ENCODE measurements at places on chromosomes 2 and 18.

DNA sequence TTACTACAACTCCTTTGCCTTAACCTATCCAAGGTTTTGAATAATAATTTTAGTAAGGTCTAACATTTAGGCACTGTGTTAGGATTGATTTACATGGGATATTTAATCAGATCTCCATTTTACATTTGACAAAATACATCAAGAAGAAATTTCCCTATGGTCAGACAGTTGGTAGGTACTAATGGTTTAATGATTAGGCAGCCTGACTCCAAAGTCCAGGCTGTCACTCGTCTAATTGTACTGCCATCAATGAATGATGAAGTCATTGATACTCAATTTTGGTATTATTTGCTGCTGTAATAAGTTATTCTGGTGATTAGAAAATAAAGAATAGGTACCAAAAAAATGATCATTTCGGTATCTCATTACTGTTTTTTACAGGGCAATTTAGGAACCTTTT lies 14.1 kb downstream of the BBS5 start:
- DNase-seq, result no peak

DNA sequence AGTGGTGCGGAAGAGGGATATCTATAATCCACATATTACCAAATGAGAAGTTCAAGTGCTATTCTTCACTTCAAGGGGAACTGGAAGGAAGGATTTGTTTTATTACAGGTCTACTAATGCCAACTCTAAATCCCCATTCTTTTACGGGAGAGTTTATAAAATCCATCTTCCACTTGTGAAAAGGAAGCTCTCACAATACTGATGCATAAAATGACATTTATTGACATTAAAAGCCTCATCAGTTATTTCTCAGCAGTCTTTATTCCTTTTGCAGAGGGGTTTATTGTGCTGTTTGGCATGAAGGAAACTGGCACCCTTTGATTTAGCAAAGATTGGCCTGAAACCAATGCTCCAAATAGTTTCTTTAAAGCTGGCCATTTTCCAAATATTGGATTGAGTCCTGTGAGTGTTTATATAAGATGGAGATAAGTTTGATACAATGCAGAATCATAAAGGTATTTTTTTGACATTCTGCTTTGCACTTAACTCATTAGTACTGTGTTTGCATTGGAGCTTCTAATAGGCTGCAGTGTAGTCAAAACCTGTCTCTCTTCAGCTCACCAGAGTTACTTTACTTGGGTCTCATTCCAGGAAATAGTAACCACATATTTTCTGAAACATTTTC lies 26.6 kb downstream of the LRP1B start:
- DNase-seq, result no peak

GRCh38 chr2:15975261-15975600 lies 34.9 kb downstream of the MYCN start:
- no peak for DNase-seq

DNA sequence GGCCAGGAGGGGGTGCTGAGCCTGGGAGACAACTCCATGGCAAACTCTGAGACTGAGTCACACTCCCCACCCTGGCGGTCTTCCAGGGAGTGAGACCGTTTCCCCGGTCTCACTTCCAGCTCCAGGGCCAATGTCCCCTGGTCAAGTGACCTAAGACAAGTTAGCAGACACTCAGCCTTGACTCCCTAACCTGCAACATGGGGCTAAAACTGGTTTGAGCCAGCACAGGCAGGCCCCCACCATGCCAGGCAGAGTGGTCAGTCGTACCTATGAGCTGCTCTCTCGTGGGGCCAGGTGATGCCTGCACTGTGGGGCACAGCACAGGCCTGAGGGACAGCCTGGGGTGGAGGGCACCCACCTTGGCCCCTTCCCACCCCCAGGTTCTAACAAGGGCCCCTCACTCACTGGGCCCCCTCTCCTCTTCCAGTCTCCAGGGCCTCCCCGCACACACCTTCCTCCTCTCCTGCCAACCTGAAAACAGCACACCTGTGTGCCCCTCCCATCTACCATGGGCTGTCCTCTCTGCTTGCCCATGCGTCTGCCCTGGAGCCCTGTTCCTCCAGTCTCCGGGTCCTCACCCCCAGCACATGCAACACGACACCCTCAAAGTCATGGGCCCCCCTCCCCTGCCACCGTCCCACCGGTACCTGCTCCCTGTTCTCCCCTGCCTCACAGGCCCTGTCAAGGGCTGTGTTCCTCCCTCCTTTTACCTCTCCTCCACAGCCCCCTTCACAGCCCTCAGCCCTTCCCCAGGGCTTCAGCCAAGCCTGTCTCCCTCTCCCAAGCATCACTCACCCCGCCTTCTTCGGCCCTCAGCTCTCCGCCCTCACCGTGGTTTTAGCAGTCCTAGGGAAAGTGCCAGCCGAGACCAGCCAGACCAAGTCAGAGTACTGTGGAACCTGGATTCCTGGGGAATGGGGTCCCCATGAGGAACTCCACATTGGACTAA lies 1.6 kb downstream of the GPR17 start:
- DNase-seq, result no peak

- DNase-seq, result no peak
These were observed 23.6 kb downstream of the KANSL1L start for GRCh38 chr2:210147614-210148013.

DNA sequence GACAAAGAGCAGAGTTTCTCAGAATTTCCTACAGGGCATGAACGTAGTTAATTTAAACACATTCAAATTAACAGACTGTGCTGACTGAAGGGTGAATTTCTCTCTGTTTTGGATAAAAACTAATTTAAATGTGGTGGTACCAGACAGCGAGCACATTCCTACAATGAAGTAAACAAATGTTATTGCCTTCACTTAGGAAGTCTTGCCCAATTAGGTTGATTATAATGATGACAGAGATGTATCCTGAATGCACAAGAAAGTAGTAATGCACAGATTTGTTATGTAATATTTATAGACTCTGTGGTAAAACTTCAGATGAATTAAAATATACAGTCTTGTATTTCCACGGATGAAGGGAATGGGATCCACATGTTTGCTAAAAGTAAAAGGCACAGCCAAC lies 507.2 kb downstream of the EPHA4 start:
- no peak for DNase-seq

GRCh38 chr2:64250751-64251423 lies 106.7 kb upstream of the PELI1 start:
- no peak for DNase-seq

DNA sequence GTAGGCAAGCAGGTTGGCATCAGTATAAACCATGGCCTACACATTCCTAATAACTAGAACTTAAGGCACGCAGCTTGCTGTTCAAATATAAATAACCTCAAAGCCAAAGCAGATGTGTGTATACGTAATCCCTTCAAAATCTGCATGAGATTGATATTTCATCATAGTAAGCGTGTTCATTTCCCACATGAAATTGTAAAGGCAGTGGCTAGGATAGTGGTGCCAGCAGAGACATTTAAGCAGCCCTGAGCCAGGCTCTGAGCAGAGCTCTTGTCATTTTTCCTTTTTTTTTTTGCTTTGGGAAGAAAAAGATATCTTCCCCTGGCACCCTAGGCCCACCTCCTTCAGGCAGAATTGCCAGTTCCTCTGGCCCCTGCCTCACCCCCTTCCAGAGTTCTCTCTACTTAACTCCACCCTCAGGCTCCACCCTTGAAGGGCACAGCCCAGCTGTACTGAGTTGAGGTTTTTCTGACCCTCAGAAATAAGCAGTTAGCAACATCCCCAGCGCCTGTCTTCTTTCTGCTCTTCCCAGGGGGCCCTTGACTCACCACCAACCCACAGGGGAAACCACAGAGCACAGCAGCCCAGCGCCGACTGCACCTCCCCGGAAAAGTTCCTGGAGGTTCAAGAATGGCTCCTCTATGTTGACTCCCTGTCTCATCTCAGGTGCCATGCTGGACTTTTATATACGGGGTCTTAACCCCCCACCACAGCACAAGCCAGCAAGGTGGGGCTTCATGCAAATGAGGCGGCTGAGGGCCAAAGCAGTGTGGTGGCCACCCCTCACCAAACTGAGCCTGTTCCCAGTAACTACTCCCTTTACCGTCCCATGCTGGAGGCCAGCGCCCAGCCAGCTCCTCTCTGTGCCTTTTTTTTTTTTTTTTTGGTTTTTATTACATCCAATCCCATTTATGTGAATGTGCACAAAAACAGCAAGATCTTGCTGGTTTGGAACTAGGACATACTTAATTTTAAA lies 84.7 kb downstream of the EHD3 start:
- peak; percentile 52 for DNase-seq

DNA sequence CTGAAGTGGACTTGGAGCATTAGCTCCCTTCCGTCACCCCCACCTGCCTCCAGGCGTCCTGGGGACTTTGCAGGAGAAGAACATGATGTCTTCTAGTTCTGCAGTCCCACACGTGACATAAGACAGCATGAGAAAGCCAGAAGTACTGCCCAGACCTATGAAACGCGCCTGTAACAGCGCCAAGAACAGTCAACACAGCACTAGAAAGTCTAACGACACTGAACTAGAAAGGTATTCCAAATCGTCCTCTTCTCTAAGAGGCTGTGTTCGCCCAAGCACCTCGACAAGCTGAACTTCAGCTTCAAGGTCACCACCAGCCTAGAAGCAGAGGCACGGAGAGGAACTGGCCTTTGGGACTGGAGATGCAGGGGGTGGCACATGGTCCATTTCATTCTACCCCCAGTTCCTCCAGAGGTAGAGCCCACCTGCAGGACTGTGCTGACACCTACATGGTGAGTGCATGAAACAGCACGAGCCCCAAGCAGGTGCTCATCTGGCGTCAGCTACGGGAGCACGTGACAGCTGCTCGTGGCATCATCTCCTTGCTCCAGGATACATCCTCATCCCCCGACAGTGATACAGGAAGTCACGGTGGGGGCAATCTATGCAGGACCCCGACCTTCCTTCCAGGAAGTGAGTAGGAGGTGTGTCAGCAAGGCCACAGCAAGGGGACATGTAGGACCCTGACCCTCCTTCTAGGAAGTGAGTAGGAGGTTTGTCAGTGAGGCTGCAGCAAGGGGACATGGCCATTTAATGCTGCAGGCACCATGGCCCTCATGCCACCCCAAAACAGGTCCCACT lies 3.7 kb downstream of the HDAC4 start:
- no peak for DNase-seq

DNA sequence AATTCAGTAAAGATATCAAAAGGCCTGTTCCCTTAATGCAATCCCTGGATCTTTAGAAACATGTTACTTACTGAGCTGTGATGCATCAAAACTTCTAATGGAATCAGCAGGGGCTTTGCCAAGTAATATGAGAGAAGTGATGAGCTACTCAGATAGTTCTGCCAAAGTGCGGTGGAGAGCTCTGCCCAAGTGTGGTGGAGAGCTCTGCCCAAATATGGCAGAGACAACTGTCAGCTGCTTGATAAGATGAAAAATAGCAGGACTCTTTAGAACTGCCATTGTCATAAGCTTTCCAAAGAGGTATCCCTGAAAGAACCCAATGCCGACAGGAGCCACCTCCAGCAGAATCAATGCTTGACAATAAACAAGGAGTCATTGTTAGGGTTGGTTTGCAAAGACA lies 167.9 kb upstream of the SLC39A10 start:
- DNase-seq, result peak; percentile 73

GRCh38 chr18:74234326-74235171 lies 57.2 kb downstream of the CYB5A start:
- DNase-seq, result no peak

DNA sequence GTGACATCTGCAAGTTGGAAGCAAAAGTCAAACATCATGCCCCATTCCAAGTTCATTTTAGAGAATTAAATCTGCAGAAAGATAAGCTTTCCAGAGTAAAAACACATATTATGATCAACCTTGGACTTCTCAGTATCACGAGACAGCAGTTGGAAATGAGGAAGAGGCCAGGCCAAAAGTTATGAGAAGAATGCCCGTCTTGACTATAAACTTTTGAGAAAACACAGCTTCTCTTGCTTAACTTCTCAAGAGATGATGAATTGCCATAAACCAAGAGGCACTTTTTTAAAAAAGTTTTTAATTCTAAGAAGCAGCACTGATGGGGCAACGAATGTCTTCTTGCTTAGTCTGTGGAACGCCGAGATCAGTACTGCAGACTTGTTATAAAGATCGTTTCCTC lies 52.6 kb upstream of the NFU1 start:
- no peak for DNase-seq

- no peak for DNase-seq
These were observed 123.8 kb downstream of the MYO1B start for GRCh38 chr2:191369034-191369433.

GRCh38 chr2:240074545-240074944 lies 21.2 kb upstream of the OR6B3 start:
- no peak for DNase-seq

- no peak for DNase-seq
These were observed 2.6 kb downstream of the CDH2 start for GRCh38 chr18:28174181-28174905.

DNA sequence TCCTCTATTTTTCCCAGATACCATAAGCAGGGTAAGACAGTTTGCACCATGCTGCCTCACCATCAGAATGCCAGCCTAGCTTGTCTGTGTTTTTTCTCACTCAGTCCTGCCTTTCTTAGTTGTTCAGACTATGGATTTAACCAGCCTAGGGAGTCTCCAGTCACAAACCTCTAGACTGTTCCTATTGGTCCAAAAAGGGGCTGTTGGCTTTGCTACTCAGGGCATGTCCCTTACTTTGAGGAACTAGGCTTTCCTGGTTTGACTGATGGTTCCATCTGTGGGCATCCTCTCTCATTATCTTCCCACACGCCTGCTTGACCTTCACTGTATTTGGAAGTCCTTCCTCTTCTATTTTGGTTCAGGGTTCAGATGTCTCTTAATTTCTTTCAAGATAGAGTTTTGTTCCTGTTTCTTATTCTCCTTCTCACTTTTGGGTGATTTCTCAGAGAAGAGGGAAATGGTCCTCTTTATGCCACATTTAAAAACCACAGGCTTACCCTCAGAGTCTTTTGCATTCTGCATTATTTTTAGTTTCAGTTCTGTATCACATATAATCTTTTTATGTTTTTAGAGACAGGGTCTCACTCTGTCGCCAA lies 31.3 kb upstream of the TMEM131 start:
- no peak for DNase-seq

DNA sequence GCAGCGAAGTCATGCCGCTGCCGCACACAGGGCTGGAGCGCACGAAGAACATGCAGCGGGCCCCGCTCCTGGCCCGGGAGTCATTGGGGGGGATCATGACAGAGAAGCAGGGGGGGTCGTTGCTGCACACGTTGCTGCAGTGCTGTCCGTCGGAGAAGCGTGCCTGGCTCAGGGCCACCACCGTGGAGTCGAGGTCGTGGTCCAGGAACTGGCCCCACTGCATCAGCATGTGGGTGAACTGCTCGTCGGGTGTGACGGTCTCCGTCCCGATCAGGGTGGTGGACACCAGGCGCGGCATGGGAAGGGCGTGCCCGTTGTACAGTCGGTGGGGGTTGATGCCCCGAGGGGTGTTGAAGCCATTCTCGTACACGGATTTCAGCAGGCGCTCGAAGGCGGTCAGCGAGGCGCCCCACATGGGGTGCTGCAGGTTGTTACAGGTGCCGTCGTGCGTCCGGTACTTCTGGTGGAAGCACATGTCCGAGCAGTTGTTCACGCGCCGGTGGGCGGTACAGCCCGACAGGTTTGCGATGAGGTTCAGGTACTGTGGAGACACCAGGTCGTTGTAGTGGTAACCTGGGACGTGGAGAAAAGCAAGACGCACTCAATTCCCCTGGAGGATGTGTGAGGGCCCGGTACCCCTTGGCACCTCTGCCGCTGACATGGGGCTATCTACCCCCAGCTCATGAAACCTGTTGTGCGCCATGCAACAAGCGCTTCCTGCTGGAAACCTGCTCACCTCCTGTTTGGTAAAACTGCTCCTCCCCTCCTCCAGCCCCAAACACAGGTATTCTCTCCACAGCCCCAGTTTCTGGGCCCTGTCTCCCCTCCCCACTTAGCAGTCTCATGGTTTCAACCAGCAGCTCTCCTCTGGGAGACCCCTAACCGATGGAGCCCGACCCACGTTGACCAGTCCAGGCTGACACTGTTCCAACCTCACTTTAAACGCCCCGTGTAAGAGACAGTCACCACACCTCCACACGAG lies 94.9 kb downstream of the PXDN start:
- no peak for DNase-seq

Measured in hematopoietic multipotent progenitor cell treated with erythropoietin and hydrocortisone succinate and interleukin-3 and kit ligand, for 8 days (in vitro differentiated cells).